Stimulated activated CD8-positive, alpha-beta memory T cell treated with anti-CD3 and anti-CD28 coated beads, Interleukin-2, amount 100 ng/mL, for 1 hour (primary cell): ENCODE measurements at places on chromosomes 2 and 18.

DNA sequence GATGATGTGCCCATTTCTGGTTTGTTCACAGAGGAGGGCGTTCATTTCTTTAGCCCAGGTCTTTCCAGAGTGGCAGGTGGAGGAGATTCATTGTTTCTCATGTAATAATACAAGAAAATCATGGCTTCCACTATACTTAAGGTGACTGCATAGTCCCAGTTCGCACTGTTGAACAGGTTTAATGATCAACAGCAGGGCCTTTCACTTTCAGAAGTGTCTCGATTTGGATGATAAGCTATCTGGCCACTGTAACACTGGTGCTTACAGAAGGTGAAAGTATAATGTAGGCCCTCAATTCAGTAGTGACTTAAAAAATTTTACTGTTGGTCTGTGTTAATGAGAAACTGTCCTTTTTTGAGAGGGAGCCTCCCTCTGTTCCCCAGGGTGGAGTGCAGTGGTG, 1.4 kb downstream of the RMC1 start:
- no peak for DNase-seq

DNA sequence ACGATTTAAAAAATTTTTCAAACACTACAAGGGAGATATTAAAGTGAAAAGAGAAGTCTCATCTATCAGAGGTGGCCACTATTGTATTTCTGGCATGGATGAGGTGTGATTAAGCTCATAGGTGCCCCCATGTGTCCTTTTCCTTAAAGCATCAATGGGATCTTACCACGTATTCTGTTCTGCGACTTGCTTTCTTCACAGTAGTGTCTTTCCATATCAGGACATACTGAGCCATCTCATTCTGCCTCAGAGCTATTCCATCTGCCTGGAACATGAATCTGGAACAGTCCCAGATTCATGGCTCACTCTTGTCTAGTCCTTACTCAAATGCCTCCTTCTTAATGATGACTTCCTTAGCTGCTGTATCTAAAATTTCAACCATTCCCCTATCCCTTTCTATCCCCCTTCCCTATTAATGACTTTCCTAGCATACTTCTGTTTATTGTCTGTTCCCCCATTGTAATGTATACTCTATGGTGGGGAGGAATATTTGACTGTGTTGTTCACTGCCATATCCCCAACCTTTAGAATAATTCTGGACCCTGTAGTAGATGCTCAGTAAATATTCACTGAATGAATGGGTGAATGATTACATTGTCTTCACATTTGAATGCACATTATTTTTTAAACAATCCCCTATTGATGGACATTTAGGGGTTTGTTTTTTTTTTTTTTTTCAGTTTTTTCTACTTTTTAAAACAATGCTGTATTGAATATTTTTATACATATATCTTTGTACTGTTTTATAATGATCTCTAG, 11.1 kb downstream of the STAMBP start:
- no peak for DNase-seq

DNA sequence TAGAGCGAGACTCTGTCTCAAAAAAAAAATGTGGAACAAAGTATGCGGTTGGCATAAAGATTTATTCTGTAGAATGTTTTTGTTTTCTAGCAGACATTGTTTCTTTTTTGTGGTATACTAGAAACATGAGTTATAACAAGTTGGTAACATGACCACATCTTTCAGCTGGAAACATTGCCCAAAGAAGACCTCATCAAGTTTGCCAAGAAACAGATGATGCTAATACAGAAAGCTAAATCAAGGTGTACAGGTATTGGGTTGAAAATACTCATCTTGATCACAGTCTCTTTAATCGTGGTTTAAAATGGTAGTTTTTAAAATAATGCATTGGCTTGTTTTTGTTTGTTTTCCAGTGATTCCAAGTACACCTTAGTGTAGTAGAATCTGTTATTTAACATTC, 1.9 kb downstream of the GCC2 start:
- no peak for DNase-seq

GRCh38 chr18:59929621-59930295, 30.0 kb downstream of the PMAIP1 start:
- no peak for DNase-seq

DNA sequence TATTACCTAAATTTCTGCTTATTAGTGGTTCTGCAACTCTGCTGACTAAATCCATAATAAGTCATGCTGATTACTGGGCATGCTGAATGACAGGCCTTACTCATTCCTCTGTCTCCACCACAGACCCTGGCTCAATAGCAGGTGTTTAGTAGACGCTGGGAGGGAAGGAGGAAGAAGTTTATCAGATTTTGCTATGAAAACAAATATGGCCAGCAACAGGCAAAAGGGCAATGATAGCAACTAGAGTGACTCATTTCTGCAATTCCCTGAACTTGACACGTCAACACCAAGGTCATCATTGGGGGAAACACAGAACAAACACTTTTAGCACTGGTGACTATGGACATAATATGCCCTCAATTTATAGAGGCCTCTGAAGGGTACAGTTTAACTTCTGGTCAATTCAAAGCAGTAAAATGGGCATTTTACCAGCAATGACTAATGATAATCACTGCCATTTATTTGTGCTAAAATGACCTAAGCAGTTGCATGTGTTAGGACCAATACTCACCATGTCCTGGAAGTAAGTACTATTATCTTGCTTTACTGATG, 35.2 kb downstream of the TMEM163 start:
- DNase-seq, result no peak

- no peak for DNase-seq
Observed at GRCh38 chr2:1609040-1609439, 135.3 kb downstream of the PXDN start.

- DNase-seq, result no peak
Observed at GRCh38 chr2:161725297-161725696, 101.1 kb downstream of the SLC4A10 start.

DNA sequence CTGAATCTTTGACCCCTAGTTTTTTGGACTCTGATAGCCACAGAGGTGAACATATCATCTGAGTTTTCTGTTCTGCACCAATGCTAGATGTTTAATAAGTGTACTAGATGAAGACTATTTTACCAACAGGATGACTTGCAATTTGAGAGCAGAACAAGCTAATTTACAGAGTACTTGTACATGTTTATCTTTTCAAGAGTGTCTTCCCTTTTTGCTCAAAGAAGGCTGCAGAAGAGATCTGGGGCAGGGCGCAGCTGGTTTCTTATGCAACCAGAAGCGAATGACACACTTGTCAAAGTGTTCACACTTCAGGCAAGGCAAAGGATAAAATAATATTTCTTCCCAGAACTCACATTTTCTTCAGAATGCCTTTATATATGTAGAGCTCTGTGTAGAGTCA, 86.0 kb downstream of the VWA3B start:
- no peak for DNase-seq

- DNase-seq, result no peak
Observed at GRCh38 chr18:50199346-50199855, 4.5 kb upstream of the MYO5B start.

DNA sequence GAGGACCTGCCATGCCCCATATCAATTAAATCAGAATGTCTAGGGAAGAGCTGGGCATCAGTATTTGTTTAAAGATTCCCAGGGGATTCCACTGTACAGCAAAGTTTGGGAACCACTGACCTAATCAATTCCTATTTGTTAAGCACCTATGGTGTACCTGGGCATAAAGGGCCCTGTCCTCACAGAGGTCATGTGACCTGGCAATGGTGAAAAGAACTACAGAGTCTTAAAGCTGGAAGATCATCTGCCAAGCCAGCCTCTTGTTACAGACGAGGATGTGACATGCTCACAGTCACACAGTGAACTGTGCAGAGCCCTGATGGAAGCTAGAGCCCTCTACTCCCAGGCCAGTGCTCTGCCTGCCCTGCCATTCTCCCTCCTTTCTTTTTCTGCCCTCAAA, 23.3 kb downstream of the SLC14A2 start:
- DNase-seq, result no peak

DNA sequence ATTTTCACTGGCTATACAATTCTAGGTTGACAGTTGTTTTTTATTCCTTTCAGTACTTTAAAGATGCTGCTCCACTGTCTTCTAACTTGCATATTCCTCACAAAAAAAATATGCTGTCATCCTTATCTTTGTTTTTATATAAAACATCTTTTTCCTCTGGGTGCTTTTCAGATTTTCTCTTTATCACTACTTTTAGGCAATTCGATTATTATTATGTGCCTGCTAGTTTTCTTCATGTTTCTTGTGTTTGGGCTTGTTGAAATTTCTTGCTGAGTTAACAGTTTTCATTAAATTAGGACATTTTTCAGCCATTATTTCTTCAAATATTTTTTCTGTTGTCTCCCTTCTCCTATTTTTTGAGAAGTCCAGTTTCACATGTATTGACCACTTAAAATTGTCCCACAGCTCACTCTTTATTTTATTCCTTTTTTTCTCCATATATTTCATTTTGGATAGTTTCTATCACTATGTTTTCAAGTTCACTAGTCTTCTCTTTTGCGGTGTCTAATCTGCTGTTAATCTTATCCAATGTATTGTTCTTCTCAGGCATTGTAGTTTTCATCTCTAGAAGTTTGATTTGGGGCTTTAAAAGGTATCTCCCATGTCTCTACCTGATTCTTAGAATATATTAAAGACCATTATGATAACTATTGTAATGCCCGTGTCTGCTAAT, 205.1 kb upstream of the SIX3 start:
- DNase-seq, result no peak

DNA sequence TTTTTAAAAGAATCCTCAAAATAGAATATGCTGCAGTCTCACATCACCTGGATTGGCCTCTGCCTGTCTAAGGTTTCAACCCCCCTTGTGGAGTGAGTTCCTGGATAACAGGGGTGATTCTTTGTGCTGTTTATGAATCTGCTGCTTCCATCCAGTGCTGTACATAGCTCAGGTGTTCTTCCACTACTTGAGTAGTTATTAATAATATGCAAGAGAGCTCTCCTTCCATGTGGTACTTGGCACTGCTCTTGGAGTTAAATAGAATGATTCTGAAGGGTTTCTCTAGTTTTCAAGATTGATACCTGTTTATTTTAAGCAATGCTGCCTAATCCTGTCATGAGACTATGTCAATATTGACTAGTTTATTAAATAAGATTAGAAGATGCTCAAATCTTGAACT, 273.6 kb downstream of the RDH14 start:
- DNase-seq, result no peak

DNA sequence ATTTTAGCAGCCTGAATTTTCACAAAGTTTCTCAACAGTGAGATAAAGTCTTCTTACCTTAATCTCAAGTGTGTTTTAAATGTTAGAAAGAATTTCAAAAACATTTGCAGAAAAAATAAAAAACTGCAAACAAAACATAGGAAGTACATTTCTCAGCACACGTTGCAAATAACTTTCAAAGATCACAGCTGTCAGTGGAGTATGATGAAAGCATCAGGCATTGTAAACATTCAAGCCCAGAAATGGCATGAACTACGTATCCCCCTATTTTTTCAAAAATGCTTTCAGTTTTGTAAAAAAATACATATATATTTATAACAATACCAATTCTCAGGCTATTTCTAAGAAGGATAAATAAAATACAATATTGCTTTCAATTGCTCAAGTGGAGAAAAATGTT, 320.6 kb upstream of the TFPI start:
- DNase-seq, result no peak

- DNase-seq, result no peak
Observed at GRCh38 chr2:236180831-236181453, 12.8 kb upstream of the GBX2 start.

GRCh38 chr2:67159929-67160328, 237.2 kb upstream of the ETAA1 start:
- no peak for DNase-seq

GRCh38 chr18:25186871-25187270, 165.1 kb downstream of the ZNF521 start:
- DNase-seq, result no peak

- DNase-seq, result no peak
Observed at GRCh38 chr2:15733867-15734673, 142.4 kb downstream of the DDX1 start.
